Suprapubic skin (tissue), 4 donors: ENCODE measurements at places on chromosomes 5 and 9. TPM values are rescaled to one million over a fixed set of nuclear protein-coding genes. Genes with fewer than 3 reads are reported as not detected.

GLIPR2 gene
- 5.2 TPM for total RNA-seq

DNA sequence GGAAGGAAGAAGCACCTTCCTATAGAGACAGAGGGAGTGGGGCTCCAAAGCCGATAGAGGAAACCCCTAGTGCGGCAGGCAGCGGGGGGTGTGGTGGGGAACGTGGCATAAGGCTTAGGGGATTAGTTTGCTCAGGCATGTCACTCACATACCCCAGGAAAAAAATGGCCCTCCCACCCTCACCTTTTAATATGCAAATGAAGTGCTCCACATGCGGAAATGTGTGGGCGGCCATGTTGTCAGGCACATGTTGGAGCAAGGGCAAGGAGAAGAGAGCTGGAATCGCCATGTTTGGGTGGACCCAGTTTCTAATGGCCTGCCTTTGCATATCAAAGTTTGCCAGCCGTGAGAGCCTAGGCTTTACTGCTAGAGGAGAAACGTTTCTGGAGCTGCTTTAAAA lies 758.8 kb downstream of the NR2F1-AS1 start:
- H3K27me3 ChIP-seq = no peaks in the 10 kb centered on the region
- H3K4me3 ChIP-seq = no peak overlapping the region
- no peak overlapping the region for H3K27ac ChIP-seq
- H3K36me3 ChIP-seq = no peaks in the 10 kb centered on the region
- no peaks in the 10 kb centered on the region for H3K4me1 ChIP-seq

DNA sequence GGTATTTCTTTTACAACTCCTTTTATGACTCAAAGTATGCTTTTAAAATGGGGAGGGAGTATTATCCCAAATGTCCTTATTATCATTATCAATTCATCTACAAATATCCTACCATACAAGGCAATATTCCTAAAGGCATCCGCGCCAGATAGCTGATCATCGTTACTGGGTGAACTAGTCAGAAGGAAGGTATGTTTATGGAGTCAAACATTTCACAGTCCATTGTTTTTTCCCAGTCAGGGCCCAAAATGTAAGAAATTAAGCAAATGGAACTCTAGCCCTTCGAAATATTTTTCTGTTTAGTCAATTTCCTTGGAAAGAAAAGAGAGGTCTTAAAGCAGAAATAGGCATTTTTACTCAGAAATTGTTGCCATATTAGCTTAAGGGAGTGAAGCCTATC lies 188.5 kb upstream of the CCNG1 start:
- H3K27me3 ChIP-seq = no peaks in the 10 kb centered on the region
- no peaks in the 10 kb centered on the region for H3K4me1 ChIP-seq
- H3K27ac ChIP-seq = no peak overlapping the region
- H3K36me3 ChIP-seq = no peaks in the 10 kb centered on the region
- DNase-seq = no peak

GRCh38 chr5:149325166-149325735 lies 20.0 kb upstream of the GRPEL2 start:
- peak overlapping the region; percentile 9 for H3K27ac ChIP-seq
- no peak for DNase-seq
- H3K4me3 ChIP-seq = no peak overlapping the region
- H3K36me3 ChIP-seq = peaks cover 12% of the 10 kb centered on the region
- H3K27me3 ChIP-seq = no peaks in the 10 kb centered on the region
- peaks cover 24% of the 10 kb centered on the region for H3K4me1 ChIP-seq

GRCh38 chr9:129319938-129320481 lies 141.9 kb upstream of the IER5L start:
- no peaks in the 10 kb centered on the region for H3K27me3 ChIP-seq
- peak overlapping the region; percentile 88 for H3K27ac ChIP-seq
- no peaks in the 10 kb centered on the region for H3K36me3 ChIP-seq
- peaks cover 77% of the 10 kb centered on the region for H3K4me1 ChIP-seq
- peak overlapping the region; percentile 48 for H3K4me3 ChIP-seq

GRCh38 chr5:10161778-10162177 lies 87.9 kb downstream of the ATPSCKMT start:
- no peaks in the 10 kb centered on the region for H3K27me3 ChIP-seq
- H3K4me3 ChIP-seq = no peak overlapping the region
- H3K27ac ChIP-seq = no peak overlapping the region
- H3K36me3 ChIP-seq = no peaks in the 10 kb centered on the region
- H3K4me1 ChIP-seq = no peaks in the 10 kb centered on the region
- DNase-seq = no peak

- no peak for DNase-seq
- H3K36me3 ChIP-seq = no peaks in the 10 kb centered on the region
- H3K27ac ChIP-seq = no peak overlapping the region
- H3K27me3 ChIP-seq = no peaks in the 10 kb centered on the region
Observed at GRCh38 chr5:88940713-88941112, 57.7 kb upstream of the MEF2C start.

DNA sequence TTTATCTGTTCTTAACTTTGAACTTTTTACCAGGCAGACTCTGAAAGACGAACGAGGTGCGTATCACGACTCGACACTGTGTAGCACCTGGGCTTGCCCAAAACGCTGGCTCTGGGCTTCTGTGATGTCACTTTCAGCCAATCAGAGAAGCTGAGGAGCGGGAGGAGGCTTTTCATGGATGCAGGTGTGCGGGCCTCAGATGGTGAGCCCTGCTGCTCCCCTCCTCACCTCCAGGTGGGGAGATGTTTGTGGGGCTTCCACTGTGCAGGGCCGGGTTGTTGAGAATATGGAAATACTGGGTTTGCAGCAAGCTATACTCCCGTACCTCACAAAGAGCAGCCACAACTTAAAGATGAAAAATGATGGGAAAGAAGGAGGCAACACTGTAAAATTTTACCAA lies 246.3 kb downstream of the IRX2 start:
- H3K36me3 ChIP-seq = no peaks in the 10 kb centered on the region
- H3K4me3 ChIP-seq = no peak overlapping the region
- H3K4me1 ChIP-seq = no peaks in the 10 kb centered on the region
- H3K27ac ChIP-seq = no peak overlapping the region
- DNase-seq = peak; percentile 64

DNA sequence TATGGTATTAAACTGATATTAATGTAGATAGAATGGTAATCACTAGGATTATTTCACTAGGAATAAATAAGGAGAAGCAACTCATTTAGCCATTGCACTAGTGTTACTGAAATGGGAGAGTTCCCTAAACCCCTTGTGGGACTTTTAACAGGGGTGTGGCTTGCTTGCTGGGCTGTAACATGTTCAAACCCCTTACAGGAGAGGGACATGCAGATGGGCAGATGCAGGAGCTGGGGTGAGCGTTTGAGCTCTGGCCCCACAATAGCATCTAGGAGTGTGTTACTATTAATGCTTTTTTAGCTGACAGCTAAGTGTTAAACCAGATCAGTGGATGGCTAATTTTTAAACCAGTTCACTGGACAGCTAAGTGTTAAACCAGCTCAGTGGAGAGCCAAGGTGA lies 89.3 kb upstream of the ST8SIA4 start:
- no peak overlapping the region for H3K27ac ChIP-seq
- H3K36me3 ChIP-seq = no peaks in the 10 kb centered on the region
- H3K27me3 ChIP-seq = no peaks in the 10 kb centered on the region
- H3K4me1 ChIP-seq = no peaks in the 10 kb centered on the region
- no peak for DNase-seq

DNA sequence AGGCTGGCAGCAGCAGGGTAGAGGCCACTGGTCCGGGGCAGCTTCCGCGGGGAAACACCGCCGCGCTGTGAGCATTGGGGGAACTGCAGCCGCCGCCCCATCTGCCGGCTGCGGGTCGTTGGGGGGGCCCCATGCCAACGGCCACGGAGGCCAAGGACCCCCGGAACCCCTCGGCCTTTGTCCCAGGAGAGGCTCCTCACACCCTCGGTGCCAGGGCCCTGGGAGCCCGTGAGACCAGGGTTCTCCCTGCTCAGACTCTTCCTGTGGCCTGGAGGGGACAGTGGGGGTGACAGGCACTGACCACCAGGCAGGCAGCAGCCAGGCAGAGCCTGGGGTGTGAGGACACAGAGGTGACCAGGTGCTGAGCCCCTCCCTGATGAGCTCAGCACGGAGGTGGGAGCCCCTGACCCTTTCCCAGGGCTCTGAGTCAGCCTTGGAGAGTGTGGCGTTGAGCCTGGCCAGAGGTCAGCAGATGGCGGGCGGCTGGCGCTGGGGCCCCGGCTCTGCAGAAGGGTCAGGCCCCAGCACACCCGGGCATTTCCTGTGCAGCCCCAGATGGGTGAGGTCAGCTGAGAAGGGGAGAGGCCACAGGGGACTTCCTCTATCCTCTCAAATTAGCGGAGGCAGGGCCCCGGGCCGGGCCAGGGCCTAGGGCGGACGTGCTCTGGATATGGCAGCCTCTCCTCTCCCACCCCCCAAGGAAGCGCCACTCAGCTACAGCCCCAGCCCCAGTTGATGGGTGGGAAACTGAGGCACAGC lies 17.9 kb upstream of the EGFL7 start:
- H3K27ac ChIP-seq = peak overlapping the region; percentile 70
- peaks cover 27% of the 10 kb centered on the region for H3K4me1 ChIP-seq
- no peak for DNase-seq
- peaks cover 12% of the 10 kb centered on the region for H3K27me3 ChIP-seq
- H3K36me3 ChIP-seq = no peaks in the 10 kb centered on the region

DNA sequence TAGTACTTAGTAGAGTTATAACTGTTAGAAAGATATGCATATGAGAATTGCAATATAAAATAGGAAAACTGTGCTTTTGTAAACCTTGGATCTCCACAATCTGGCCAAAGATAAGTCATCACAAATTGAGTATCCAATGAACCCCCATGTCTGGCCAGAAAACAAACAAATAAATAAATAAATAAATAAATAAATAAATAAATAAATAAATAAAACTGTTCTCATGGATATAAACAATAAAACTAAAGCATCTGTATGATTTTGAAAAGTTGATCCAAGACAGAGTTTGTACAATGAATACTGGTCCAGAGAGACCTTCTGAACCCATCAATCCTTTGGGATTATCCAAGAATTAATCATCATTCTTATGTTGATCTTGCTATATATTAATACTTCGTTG lies 367.6 kb upstream of the CDH9 start:
- H3K27ac ChIP-seq = no peak overlapping the region
- no peaks in the 10 kb centered on the region for H3K4me1 ChIP-seq
- no peaks in the 10 kb centered on the region for H3K36me3 ChIP-seq
- no peak overlapping the region for H3K4me3 ChIP-seq
- no peak for DNase-seq

- H3K4me1 ChIP-seq = peaks cover 41% of the 10 kb centered on the region
- H3K4me3 ChIP-seq = no peak overlapping the region
- no peaks in the 10 kb centered on the region for H3K27me3 ChIP-seq
Observed at GRCh38 chr9:109913461-109913810, 133.4 kb downstream of the PALM2AKAP2 start.

ADAMTS6 gene
- total RNA-seq = 1.7 TPM

DNA sequence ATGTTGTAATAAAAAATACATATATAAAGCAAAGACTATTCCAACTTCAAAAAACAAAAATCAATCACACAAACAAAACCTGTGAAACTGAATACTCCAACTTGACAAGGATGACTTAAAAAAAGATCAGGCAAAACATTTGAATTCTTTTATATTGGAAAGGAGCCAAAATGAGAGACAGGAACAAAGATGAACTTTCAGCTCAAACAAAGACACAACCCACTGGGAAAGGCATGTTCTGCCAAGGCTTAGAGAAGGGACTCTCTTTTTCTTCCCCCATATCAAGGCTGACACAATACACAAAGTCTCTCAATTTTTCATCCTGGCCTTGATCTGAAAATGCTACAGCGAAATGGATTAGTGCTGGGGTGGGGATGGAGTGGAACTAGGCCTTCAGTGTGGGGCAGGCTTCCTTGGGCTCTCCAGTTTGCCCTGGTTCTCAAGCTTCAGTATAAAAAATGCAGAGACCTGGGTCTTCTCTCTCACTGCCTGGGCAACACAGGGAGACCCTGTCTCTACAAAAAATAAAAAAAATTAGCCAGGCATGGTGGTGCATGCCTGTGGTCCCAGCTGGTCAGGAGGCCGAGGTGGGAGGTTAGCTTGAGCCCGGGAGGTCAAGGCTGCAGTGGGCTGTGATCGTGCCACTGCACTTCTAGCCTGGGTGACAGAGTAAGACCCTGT lies 11.6 kb upstream of the FAM169A start:
- no peak for DNase-seq
- no peak overlapping the region for H3K4me3 ChIP-seq
- H3K27me3 ChIP-seq = no peaks in the 10 kb centered on the region
- no peak overlapping the region for H3K27ac ChIP-seq
- H3K4me1 ChIP-seq = no peaks in the 10 kb centered on the region
- H3K36me3 ChIP-seq = no peaks in the 10 kb centered on the region

CDH6 gene
- 0.36 TPM for total RNA-seq

DNA sequence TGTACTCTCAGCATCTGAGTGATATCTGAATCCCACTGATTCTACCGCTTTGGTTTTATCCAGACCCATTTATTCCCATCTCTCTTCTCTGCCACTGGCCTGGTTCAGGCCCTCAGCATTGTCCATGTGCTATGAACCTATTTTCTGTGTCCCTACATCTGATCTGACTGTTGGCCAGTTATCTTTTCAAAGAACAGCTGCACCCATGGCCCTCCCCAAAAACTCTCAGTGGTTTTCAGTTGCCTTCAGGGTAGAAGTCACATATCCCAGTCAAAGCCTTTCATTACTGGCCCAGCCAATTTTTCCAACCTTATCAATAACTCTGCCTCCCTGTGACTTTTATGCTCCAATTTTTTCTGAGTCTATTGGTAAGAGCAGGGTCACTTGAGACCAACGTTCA lies 297.0 kb downstream of the TRIM32 start:
- no peaks in the 10 kb centered on the region for H3K4me1 ChIP-seq
- no peak overlapping the region for H3K4me3 ChIP-seq
- no peaks in the 10 kb centered on the region for H3K36me3 ChIP-seq
- no peaks in the 10 kb centered on the region for H3K27me3 ChIP-seq

GFI1B gene
- total RNA-seq = not detected

DNA sequence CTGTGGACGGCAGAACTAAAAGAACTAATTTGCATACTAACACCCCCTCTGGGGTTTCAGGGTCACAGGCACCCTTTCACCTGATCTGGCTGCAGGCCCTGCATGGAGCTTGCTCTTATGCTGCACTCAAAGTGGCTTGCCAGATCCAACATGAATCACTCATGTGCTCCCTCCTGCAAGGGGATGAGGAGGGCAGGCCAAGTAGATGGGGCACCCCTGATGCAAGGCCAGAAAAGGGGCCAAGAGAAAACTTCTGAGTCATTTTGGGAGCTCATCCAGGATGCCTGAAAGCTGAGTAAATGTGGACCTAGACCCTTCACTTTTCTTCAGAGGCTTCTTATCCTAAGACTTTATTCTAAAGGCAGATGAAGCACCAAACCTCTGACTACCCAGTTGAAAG lies 558.5 kb upstream of the PTGER4 start:
- no peaks in the 10 kb centered on the region for H3K27me3 ChIP-seq
- no peaks in the 10 kb centered on the region for H3K4me1 ChIP-seq
- no peak overlapping the region for H3K27ac ChIP-seq
- no peaks in the 10 kb centered on the region for H3K36me3 ChIP-seq
- no peak overlapping the region for H3K4me3 ChIP-seq
